ENCODE measurements at places on chromosomes 2 and 18. TPM values are rescaled to one million over a fixed set of nuclear protein-coding genes. Genes with fewer than 3 reads are reported as not detected.

The ZNF521 gene
- total RNA-seq: 15.4 TPM

The TCF23 gene
- total RNA-seq: not detected

The NR4A2 gene
- total RNA-seq: 11.6 TPM

The PROM2 gene
- total RNA-seq: 87.0 TPM

The PKP4 gene
- total RNA-seq: 40.3 TPM

The TCF4 gene
- 60.9 TPM for total RNA-seq

The FBLN7 gene
- total RNA-seq: 6.5 TPM

The SRD5A2 gene
- not detected for total RNA-seq

The RAX gene
- 0.07 TPM for total RNA-seq

The RGPD8 gene
- 14.8 TPM for total RNA-seq

The KIAA2012 gene
- not detected for total RNA-seq

The MRO gene
- total RNA-seq: not detected

The SPATS2L gene
- 81.3 TPM for total RNA-seq

DNA sequence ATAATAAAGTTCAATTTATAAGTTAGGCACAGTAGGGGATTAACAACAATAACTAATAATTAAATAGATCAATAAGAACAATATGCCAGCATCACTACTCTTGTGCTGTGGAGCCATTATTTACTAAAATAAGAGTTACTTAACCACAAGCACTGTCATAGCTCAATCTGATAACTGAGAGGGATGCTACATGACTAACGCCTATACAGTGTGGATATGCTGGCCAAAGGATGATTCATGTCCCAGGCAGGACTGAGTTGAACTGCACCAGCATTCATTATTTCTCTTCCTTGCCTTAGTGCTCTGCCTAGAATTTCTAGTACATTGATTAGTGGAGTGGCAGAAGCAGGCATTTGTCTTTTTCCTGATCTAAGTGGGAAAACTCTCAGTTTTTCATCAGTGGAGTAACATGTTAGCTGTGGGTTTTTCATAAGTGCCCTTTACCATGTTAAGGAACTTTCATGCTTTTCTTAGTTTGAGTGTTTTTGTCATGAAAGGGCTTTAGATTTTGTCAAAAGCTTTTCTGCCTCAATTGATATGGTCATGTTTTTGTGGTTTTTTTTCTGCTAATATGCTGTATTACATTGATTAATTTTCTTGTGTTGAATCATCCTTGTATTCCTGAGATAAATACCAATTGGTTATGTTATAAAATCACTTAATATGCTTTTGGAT, 21.7 kb downstream of the KIAA1328 start:
- DNase-seq: no peak

- no peak for DNase-seq
Observed at GRCh38 chr2:176174824-176175708, 13.4 kb upstream of the HOXD1 start.

GRCh38 chr2:173251225-173251624, 103.4 kb upstream of the CDCA7 start:
- no peak for DNase-seq

- DNase-seq: no peak
Observed at GRCh38 chr2:233087713-233088112, 27.6 kb downstream of the INPP5D start.

GRCh38 chr2:231515603-231516002, 14.6 kb downstream of the NMUR1 start:
- DNase-seq: no peak

DNA sequence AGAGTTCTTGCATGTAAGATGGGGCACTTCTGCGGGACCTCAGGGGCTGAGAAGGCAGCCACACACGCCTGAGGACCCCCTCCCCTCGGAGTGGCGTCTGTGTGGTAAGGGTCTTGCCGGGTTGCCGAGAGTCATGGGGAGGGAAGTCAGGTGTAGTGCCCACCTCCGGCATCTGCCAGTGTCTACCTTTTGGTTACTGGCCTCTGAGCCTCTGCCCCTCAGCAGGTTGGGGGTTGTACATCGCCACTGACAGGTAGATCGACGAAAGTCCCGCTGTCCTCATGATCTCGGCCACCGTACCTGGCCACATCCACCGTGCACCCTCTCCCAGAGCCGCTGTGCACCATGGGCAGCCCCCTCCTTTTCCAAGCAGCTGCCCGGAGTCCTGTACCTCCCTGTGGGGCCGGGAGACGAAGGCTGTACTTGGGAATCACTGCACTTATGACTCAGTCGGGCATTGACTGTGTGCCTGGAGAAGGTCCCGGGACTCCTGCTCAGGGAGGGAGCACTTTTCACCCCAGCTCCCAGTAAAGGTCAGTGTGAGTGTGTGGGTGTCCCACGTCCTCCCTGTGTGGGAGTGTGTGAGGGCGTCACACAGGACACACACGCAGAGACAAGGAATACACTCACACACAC, 332.4 kb upstream of the MYT1L start:
- no peak for DNase-seq

DNA sequence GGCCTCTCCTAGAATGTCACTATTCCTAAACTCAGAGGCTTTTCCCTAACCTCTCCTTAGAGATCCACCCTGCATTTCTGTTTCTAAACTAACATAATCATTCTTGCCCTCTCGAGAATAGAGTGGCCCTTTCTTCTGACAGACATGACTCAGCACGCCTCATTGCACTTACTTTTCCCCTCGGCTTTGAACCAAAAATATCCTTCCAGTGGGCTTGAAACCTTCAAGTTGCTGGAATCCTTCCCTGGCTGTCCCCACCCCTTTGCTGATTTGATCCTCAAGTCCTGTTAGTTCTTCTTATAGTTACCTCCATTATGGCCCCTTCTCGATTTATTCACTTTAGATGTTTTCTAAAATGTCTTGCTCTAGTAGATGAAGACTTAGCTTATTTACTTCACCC, 158.0 kb downstream of the LTBP1 start:
- no peak for DNase-seq

GRCh38 chr2:197805715-197806633, 1.6 kb downstream of the PLCL1 start:
- DNase-seq: no peak

GRCh38 chr2:228709788-228710371, 528.4 kb upstream of the SPHKAP start:
- no peak for DNase-seq

DNA sequence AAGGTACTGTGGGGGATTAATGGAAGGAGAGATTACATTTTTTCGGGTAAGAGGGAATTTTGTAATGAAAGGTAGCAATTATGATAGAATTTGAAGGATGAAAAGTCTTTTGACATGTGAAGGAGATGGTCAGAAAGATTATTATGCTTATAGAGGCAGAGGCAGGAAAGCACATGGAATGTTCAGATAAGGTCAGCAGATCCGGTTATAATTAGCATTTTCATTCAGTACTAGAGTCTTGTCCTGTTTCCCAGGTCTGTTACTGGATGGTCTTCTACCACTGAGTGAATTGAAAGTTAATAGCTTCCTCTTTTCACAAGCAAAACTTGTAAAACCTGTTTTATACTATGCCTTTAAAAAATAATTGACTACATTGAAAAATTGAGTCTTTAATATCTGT, 116.9 kb downstream of the PHLPP1 start:
- no peak for DNase-seq

GRCh38 chr18:56804395-56804794, 153.2 kb downstream of the WDR7 start:
- DNase-seq: no peak

DNA sequence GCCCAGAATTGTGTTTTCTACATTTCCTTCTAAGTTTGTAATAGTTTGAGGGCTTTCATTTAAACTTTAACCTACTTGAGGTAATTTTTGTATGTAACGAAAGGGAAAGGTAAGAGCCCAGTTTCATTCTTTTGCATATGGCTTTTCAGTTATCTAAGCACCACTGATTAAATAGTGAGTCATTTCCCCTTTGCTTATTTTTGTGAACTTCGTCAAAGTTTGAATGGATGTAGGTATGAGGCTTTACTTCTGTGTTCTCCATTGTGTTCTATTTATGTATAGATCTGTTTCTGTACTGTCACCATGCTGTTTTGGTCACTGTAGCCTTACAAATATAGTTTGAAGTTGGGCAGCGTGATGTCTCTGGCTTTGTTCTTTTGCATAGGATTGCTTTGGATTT, 944.8 kb upstream of the CNTNAP5 start:
- DNase-seq: no peak

- DNase-seq: no peak
Observed at GRCh38 chr18:32891797-32892196, 119.0 kb upstream of the KLHL14 start.

GRCh38 chr2:136235546-136235945, 117.6 kb upstream of the CXCR4 start:
- no peak for DNase-seq

DNA sequence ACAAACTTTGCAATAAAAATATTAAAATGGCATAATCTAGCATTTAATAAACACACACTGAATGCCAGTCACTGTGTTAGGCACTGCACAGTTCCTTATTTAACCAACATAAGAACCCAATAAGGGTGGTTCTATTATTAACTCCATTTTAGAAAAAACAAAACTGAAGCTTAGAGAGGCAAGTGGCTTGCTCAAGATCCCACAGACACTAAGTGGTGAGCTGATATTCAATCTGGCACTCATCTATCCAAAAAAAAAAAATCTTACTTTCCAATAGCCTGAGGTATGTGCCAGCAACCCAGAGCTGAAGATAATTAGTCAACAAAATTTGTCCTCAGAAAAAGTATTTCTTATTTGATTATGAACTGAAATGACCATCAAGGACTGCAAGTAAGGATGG, 799 bp downstream of the CYTIP start:
- DNase-seq: no peak

GRCh38 chr2:27972311-27972710, 81.8 kb downstream of the BABAM2 start:
- no peak for DNase-seq

- DNase-seq: no peak
Observed at GRCh38 chr2:106531676-106532214, 44.6 kb downstream of the CD8B2 start.

GRCh38 chr2:238690511-238690910, 157.4 kb upstream of the TWIST2 start:
- DNase-seq: no peak

GRCh38 chr2:45264227-45265225, 255.3 kb upstream of the SIX2 start:
- no peak for DNase-seq

GRCh38 chr18:24262087-24262486, 123.2 kb downstream of the CABYR start:
- no peak for DNase-seq

- DNase-seq: no peak
Observed at GRCh38 chr2:177264209-177264692, 276 bp downstream of the NFE2L2 start.

DNA sequence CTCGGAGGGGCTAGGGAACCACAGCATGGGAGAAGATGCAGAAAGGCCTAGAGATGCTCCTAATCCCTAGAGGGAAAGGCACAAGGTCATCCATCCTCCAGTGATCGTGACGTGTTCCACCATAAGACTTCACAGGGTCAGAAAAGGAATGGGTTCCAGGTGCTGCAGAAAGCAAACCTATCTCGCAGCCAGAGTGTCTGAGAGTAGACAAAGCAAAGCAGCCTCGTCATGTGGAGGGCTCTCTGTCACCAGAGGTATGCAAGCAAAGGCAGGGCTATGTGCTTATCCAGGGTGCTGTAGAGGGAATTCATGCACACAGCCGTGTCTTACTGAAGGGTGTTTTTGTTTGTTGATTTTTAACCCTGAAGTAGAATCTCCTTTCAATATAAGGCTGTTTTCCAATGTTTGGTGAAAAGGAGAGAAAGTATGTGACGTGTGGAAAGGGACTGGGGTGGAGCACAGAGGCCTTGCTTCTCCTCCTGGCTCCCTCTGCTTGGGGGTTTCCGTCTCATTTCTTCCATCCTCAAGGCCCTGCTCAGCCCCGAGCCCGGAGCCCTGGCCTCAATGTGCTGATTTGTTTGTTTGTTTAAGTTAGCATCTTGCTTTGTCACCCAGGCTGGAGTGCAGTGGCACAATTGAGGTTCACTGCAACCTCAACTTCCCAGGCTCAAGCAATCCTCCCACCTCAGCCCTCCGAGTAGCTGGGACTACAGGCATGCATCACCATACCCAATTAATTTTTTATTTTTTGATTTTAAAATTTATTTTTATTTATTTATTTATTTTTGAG, 3.0 kb downstream of the GPR55 start:
- peak; percentile 48 for DNase-seq

DNA sequence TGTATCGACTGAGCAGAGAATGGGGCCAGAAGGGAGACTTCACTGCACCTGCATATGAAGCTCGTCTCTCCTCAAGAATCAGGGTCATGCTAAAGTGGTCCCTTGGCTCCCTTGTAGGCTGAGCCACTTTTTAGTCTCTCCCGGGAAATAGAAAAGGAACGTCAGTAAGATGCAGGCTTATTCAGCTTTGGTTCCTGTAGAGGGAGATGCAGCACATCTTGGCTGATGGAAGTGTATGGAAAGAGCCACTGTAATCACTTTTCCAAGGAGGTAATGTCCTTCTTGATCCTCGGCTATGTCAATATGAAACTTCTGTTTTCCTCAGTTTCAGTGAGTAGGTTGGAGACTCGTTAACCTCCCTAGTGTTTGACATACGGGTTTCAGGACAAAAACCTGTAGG, 235.2 kb downstream of the GCA start:
- no peak for DNase-seq

DNA sequence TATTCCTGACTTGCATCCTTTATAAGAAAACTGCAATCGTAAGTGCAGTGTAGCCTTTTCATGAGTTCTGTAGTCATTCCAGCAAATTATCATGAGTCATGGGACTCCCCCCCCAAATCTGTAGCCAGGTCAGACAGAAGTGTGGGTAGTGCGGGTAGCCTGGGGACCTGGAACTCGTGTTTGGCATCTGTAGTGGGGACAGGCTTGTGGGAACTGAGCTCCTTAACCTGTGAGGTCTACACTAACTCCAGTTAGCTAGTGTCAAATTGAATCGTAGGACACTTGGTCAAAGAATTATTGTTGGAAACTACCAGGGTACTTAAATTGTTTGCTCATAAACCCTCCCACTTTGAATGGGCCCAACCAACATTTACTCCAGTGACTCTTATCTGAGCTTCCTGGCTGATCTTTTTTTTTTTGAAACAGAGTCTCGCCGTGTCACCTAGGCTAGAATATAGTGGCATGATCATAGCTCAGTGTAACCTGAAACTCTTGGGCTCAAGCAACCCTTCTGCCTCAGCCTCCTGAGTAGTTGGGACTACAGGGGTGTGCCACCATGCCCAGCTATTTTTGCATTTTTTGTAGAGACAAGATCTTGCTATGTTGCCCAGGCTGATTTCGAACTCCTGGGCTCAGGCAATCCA, 12.4 kb downstream of the PFN4 start:
- no peak for DNase-seq

DNA sequence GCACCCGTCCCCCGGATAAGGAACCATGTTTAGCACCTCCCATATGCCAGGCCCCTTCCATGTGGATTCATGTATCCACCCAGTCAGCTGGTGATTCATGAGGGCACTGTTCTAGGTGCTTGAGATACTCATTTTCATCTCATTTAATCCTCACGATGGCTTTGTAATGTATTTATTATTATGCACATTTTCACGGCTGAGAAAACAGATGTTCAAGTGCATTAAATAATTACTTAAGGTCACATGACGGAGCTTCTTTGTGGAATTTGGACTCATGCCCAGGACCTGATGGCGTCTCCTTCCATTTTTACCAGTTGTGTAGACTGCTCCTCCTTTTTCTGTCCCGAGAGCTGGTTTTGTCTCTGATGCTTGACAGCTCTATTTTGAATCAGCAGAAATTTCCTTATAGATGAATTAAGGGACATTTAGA, 72.2 kb upstream of the RBM44 start:
- DNase-seq: peak; percentile 79
